ENCODE measurements at places on chromosomes 7 and 10.

GRCh38 chr7:151410405-151411390 is 860 bp upstream of the WDR86 start:
- DNase-seq: no peak

GRCh38 chr7:84949067-84949466 is 237.8 kb downstream of the SEMA3D start:
- no peak for DNase-seq

GRCh38 chr7:2627258-2628129 is 4.3 kb upstream of the TTYH3 start:
- DNase-seq: no peak

DNA sequence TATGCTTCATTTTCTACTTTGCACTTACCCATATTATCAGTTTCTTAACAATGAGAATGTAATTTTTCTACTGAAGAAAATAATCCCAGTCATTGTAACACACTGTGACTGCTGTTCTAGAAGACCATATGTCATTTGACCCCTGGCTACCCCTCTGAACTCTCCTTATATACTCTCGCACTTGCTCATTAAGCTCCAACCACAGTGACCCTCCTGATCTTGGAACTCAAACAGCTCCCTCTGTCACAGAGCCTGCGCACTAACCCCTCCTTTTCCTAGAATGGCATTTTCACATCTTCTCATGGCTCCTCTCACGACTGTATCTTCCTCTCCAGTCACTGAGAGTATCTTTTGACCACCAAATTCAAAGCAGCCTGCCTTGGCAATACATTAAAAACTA is 169.7 kb downstream of the CACNA2D1 start:
- DNase-seq: no peak

DNA sequence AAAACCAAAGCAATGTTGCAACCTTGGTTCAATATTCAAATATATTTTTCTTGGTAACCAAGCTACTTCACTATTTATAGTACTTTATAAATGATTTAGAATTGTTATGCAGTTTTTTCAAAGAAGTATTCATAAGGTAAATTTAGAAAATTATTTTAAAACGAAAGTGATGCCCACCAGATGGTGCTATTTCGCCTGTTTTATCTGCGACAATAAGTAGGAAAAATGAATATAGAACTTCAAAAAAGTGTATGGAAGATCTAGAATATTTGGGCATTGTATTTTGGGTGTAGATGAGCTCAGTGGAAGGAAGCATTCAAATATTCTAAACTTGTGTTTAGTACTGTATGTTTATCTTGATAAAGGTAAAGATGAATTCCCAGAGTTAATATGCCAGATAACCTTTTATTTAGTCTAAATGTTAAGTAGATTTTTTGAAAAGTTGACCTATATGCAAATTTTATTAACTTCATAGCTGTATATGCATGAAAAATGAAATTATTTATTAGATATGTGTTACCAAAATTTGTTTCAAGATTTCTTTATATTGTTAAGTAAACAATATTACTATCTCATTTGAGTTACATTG is 93.2 kb downstream of the ADK start:
- DNase-seq: peak; percentile 45

DNA sequence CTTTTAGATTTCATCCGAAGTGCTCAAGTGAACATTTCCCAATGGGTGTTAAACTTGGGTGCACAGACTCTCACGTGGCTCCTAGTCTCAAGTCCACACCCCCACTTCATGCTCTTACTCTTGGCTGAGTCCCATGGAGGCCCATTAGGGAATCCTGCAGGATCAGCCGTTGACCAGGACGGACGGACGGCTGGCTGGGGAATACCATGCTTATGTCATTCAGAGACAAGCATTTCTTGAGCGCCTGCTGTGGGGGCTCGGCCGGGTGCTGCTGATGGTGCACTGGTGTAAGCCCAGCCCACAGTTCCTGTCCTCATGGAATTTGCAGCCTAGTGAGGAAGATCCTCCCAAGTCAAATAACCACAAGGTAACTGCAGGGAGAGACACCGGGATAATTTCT is 44.7 kb downstream of the PITRM1 start:
- no peak for DNase-seq

DNA sequence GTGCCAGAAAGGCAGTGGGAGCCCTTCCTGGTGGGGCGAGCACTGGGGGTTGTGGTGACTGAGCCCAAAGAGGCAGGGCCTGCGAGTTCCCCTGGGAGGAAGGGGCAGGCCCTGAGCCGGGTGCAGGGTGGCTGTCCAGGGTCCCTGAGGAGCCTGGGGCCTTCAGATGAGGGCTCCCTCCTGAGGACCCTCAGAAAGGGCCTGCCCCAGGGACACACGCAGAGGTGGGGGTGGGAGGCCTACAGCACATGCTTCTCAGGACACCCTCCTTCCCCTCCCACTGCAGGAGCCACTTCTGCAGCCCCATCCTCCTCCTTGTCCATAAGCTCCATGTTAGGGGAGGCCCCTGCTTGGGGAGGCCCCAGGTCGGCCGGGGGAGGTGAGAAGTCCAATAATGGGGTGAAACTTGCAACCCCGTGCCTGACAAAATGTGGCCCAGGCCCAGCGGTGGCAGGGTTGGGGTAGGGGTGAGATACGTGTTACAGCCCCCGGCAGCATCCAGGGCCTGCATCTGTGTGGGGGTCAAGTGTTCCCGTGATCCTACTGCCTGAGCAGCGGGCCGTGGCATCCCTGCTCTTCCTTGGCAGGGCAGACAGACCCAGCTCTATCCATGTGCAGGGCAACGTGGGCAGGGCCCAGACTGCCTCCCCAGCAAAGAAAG is 31.8 kb upstream of the RET start:
- DNase-seq: no peak

- no peak for DNase-seq
These were observed 209.4 kb upstream of the KLF14 start for GRCh38 chr7:130943336-130943901.

GRCh38 chr7:36355490-36355889 is 34.2 kb upstream of the ANLN start:
- no peak for DNase-seq

DNA sequence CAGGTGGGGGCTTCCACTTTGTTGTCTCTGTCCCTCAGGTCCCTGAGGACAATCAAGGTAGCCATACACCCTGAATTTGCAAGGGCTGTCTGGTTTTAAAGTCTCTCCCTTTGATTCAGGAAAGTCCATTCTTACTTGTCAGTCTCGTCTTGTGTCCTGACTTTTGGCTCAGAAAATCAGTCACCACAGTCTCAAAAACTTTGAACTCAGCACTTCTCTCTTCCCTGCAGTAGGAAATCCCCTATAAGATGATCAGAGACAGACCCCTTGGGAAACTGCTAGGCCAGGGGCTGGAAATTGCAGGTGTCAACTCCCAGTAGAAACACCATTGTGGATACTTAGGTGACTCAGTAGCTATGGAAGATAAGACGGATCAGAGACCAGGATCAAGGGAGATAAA is 73.1 kb downstream of the CDC123 start:
- no peak for DNase-seq

GRCh38 chr7:71935674-71936073 is 476.5 kb downstream of the CALN1 start:
- no peak for DNase-seq

- DNase-seq: no peak
These were observed 89.7 kb downstream of the ARID5B start for GRCh38 chr10:61991166-61991565.

GRCh38 chr10:13346283-13347042 is 1.6 kb downstream of the SEPHS1 start:
- DNase-seq: peak; percentile 83

DNA sequence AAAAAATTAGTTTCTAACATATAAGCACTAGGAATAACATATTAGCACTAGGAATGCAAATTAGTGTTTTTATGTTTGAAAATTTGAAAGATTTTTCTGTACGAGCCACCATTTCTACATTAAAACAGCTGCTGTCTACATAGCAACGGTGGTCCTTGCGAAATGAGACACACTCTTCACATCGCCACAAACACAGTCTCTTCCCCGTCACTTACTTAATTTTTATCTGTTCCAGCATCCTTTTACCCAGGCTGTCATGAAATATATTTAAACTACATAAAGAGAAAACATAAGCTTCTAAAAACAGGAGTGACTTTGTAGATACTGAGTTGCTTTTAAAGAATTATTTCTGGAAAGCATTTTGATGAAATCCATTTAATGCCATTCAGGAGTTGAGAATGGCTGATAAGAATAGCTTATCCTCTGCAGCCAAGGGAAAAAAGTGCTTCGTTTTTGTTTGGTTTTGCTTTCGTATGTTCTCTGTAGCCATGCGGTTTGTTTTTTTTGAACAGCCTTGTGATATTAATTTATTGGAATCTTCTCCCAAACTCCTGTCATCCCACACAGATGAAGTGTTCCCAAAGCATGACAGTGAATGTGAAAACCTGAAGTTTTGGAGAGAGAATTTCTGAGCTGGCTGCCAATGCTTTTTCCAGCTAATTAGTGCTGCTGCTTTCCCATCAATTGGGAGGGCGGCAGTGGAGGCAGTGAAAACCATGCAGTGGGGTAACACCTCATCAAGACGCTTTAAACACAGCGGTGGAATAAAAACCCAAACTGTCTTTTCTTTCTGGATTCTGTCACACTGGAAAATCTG is 603.7 kb upstream of the ADARB2 start:
- no peak for DNase-seq

DNA sequence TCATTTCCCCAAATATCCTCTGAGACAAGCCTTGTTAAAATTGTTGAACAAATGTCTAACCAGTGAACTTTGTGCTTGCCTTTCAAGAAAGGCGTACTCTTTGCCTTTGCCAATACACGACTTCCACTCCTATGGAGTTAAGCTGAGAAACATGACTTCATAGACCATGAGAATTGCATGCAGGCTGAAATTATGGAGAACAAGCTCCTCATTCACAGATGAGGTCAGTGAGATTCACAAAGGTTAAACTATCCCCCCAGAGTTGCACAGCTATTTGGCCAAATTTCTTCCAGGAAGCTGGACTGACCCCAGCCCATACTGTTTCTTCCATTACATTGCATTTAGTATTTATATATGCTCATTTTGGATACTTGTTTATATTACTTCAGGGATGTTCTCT is 221.4 kb upstream of the SEMA3C start:
- peak; percentile 86 for DNase-seq

DNA sequence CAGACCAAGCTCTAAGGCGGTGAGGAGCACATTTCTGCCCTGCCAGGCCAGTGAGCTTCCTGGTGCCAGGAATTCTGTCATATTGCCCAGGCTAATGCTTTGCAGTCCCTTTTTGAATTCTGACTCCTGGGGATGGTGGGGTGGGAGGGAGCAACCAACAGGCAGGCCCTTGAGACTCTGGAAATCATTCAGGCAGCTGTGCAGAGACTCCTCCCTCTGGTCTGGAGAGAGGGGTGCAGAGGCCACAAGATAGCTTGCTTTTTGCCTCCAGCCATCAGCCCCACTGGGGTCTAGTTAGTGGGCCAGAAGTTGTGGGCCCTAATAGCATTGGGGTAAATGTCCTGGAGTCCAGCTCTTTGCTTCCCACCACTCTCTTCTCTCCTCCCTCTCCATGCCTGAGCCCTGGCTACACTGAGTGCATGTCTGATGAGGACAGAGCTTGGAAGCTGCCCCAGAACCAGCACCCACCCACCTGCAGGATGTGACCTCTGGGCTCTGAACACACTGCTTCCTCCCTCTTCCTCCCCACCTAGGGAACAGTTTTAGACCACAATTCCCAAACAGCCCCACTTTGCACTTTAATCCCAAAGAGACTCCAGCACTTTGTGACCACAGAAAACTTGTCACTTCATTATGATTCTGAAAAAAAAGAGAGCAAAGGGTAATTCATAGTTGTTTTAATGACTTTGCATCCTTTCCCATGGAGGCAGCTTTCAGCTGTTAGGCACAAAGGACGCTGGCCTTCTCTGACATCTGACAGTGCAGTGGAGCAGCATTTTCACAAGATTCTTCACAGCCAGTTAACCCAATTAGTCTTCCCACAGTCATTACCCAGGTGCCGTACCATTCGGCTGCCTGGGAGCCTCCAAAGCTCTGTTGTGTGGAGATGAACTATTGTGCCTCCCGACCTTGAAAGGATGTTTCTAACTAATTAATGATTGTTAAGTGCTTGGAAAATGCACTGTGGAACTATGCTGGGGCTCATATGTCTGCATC is 262.5 kb downstream of the TRIL start:
- DNase-seq: no peak

- no peak for DNase-seq
These were observed 19.2 kb downstream of the PLA2G12B start for GRCh38 chr10:72935361-72935760.

DNA sequence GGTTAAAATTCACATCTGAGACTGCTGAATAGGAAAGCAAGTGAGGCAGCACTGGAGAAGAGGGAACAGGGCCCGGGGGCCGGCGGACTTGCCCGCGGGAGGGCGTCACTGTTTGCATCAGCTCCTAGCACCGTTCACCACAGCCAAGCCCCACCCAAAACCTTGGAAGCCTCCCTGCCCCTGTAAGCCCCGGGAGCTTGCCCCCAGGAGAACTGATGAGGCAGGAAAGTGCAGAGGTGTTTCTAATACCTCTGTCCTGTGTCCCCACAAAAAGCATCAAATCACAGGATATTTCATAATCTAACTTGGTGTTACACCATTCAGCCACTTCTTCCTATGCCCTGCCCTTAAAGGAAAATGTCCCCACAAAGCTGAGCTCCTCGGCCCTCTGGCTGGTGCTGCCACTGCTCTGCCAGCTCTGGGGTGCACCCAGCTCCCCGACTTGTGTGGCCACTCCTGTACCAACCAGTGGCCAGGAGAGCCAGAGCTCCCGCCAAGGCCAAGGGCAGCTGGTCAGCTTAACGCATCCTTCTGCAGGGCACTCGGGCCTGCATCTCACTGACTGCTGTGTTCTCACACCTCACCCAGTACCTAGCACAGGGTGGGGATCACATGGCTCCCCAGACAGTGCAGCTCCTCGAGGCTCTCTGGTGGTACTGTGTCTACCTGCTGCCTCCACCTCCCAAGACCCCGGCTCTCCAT is 47.3 kb upstream of the CNPY1 start:
- no peak for DNase-seq

GRCh38 chr10:133438711-133439273 is 14.4 kb upstream of the SPRN start:
- DNase-seq: no peak

- DNase-seq: no peak
These were observed 23.3 kb downstream of the PLCE1 start for GRCh38 chr10:94016727-94017714.

DNA sequence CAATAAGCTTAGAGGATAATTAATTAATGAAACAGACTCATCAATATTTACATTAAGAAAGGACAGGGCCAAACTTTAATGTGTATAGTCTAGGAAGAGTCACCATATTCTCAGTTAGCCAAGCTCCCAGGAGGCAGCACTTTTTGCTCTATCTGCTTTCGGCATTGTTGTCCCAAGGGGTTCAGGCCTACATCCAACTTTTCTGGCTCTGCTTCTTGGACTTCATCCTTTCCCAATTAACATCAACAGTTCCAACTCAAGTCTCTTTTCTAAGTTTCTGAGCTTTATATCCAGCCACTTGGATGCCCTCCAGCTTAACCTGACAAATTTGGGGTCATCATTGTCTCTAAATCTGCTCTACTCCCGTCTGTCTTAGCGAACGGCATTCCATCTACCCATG is 42.8 kb downstream of the GLI3 start:
- DNase-seq: no peak

Measured in skin of body (tissue), 3 donors.